ENCODE measurements at places on chromosomes 5 and 9. TPM values are rescaled to one million over a fixed set of nuclear protein-coding genes. Genes with fewer than 3 reads are reported as not detected.

DNA sequence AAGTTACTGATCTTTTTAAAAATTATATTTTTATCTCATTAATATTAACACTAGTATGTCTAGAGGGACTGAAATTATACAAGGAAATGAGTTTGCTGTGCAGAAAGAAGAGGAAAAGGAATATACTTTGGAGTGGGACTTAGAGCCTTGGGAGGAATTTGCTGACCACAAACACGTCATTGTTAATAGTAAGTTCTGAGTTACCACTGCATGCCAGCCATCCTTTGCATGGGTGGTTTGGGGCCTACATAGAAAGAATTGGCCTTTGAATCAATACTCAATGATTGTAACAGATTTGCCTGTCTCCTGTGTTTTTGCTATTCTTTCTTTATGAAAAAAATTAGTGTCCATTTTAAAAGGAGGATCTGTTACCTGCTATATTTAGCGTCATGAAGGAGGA is 232.6 kb upstream of the TNC start:
- DNase-seq, result no peak

Gene GRXCR2
- not detected for total RNA-seq

GRCh38 chr5:91142819-91143218 is 240.3 kb downstream of the ARRDC3 start:
- no peak for DNase-seq

Gene GCNT1
- 33.8 TPM for total RNA-seq

GRCh38 chr9:110601098-110601497 is 21.6 kb upstream of the SVEP1 start:
- DNase-seq, result no peak

Gene RANBP17
- total RNA-seq, result 4.9 TPM

Gene GGTA1
- 5.6 TPM for total RNA-seq

DNA sequence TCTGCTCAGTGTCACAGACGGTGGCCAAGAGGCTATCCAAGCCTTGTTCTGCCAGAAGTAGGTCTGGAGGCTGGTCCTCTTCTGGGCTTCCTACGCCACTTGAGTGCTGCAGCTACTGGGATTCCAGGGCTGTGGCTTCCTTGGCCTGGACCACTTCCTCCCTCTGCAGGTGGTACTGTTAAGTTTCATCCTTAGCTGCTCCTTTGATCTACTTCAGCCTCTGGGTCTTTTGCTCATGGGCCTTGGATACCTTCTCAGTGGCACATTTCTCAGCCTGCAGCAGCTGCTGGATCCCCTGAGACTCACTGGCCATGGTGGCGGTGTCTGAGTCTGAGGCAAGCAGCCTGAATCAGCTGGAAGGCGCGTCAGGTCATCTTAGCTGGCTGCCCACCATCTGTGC is 10.3 kb downstream of the CNOT8 start:
- no peak for DNase-seq

Gene SHC3
- 1.6 TPM for total RNA-seq

GRCh38 chr5:36276864-36277263 is 24.8 kb downstream of the RANBP3L start:
- no peak for DNase-seq

- peak; percentile 1 for DNase-seq
Observed at GRCh38 chr9:134634667-134635230, 6.9 kb upstream of the COL5A1 start.

DNA sequence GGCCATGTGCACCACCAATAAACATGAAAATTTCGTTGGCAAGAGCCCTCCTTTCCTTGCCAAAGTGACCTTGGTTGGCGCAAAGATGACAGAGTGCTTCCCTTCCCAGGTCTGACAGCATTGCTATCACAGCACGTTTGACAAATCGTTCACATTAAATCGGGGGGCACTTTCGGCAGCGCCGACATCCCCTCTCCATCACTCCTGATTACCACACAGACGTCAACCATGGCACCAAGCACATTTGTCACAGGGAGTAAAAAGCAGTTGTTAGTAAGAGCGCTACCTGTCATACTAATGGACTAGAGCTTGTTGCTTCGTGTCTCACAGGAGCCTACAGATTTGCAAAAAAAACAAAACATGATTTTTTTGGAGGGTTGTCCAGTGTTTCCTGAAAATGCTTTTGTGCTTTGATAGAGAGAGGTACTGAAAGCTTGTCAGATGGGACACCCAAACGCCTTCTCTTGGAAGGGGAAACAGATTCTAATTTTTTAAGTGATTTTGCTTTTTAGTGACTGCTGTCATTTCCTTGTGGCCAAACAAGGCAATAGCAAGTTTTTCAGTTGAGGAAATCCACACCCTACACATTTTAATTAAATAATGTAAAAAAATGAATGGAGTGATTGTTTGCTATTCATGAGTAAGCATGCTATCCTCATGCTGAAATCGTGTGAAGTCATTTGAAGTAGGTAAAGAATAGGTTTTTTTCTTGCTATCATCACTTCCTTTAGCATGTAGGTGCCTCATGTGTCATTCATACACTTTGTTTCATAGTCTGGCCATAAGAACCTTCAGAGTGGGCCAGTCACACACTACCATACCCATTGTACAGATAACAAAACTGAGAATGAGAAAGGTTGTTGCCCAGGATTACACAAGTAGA is 682.8 kb upstream of the WWC1 start:
- DNase-seq, result no peak

Gene IL9
- not detected for total RNA-seq
